Natural killer cell (primary cell): ENCODE measurements at places on chromosomes 3 and 15. TPM values are rescaled to one million over a fixed set of nuclear protein-coding genes. Genes with fewer than 3 reads are reported as not detected.

The LMAN1L gene
- 0.94 TPM for total RNA-seq

DNA sequence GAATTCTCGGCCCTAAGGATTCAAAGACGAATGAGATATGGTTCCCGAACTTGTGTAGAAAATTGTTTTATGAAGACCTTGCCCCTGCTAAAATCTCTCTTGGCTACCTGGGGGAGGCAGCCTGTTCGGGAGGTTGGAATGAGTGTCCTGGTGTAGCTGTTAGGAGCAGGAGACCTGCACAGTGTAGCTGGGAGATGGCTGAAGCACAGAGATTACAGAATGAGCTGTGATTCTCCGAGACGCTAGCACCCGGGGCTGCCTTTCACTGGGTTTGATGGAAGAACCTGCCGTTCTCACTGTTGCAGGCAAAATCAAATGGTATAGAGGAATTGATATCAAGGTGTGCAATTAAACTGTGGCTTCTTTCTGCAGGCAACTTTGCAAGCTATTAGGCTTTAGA lies 68.0 kb downstream of the TRAK1 start:
- H3K36me3 ChIP-seq = no peaks in the 10 kb centered on the region
- DNase-seq = no peak
- H3K27ac ChIP-seq = no peak overlapping the region
- H3K27me3 ChIP-seq = no peaks in the 10 kb centered on the region

- no peak for DNase-seq
- H3K27me3 ChIP-seq = no peaks in the 10 kb centered on the region
- H3K36me3 ChIP-seq = peaks cover 15% of the 10 kb centered on the region
- H3K27ac ChIP-seq = no peak overlapping the region
- H3K4me1 ChIP-seq = no peaks in the 10 kb centered on the region
These were observed 13.9 kb downstream of the EOGT start for GRCh38 chr3:68999605-69000004.

GRCh38 chr3:129868912-129869311 lies 24.6 kb downstream of the TMCC1 start:
- H3K27ac ChIP-seq = no peak overlapping the region
- H3K36me3 ChIP-seq = peaks cover 8% of the 10 kb centered on the region
- DNase-seq = no peak
- no peaks in the 10 kb centered on the region for H3K27me3 ChIP-seq

DNA sequence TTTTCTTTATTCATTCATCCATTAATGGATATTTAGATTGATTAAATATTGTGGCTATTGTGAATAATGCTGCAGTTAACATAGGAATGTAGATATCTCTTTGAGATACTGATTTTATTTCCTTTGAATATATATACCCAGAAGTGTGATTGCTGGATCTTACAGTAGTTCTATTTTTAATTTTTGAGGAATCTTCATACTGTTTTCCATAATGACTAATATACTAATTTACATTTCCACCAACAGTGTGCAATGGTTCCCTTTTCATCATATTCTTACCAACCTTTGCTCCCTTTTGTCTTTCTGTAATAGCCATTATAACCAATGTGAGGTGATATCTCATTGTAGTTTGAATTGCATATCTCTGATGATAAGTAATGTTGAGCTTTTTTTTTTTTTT lies 106.3 kb downstream of the OTOL1 start:
- no peak overlapping the region for H3K27ac ChIP-seq
- H3K4me1 ChIP-seq = no peaks in the 10 kb centered on the region
- no peak for DNase-seq

DNA sequence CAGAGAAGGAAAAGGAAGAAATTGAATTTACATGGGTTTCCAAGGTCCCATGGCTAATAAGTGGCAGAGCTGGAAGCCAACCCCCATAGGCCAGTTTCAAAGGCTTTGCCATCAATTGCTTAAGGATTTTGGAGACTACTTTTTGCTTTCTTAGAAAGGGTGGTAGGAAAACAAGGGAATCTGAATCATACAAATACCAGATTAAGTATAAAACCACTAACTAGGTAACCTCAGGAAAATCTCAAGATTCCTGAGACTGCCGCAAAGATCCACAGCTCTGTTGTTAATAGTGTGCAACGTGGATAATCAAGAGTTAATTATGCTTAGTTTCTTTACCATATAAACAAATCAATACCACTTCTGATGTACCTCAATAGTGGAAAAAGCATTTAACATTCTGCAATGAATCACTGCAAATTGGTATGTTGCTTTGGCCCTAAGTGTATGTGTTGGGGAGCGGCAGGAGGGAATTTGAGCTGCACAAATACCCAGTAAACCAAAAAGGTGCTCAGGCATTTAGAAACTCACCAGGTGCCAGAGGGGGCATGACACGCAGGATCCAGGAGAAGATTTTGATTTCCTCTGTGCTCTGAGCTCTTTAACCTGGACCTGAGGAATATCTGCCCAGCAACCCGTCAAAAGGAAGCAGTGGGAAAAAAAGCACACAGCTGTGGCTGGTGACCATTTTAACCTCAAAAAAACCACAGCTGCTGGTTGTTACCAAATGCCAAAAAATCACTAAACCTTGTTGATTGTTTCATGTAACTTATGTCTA lies 22.0 kb downstream of the AADAC start:
- H3K4me3 ChIP-seq = no peak overlapping the region
- H3K4me1 ChIP-seq = peaks cover 3% of the 10 kb centered on the region
- no peak for DNase-seq
- H3K36me3 ChIP-seq = no peaks in the 10 kb centered on the region
- no peaks in the 10 kb centered on the region for H3K27me3 ChIP-seq
